Stimulated activated CD8-positive, alpha-beta memory T cell treated with anti-CD3 and anti-CD28 coated beads, Interleukin-4, amount 100 ng/mL, for 4 hours (primary cell): ENCODE measurements at places on chromosomes 5 and 9.

DNA sequence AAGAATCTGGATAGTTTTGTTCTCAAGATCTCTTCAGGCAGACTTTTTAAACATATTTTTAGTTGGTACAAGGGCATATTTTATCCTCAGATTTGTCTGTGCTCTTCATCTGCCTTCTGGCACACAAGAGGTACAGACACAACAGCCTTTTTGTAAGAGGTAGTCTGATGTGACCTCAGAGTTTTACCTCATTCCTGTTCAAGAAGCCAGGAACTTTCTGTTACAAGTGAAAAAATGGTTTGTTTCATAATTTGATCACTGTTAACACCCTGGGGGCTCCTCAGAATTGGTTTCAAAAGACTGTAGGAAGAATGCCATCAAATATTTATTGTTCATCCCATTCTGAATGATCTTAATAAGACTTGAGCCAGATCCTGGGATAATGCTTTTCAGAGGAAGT lies 136.7 kb downstream of the PRKACG start:
- DNase-seq: no peak

- DNase-seq: peak; percentile 24
These were observed 1.1 kb downstream of the LARP1 start for GRCh38 chr5:154756009-154756867.

- no peak for DNase-seq
These were observed 330.1 kb downstream of the ADAMTS6 start for GRCh38 chr5:65151614-65152013.

GRCh38 chr5:107980923-107981692 lies 310.4 kb upstream of the EFNA5 start:
- no peak for DNase-seq

- DNase-seq: no peak
These were observed 478 bp upstream of the SETD9 start for GRCh38 chr5:56908942-56909293.

DNA sequence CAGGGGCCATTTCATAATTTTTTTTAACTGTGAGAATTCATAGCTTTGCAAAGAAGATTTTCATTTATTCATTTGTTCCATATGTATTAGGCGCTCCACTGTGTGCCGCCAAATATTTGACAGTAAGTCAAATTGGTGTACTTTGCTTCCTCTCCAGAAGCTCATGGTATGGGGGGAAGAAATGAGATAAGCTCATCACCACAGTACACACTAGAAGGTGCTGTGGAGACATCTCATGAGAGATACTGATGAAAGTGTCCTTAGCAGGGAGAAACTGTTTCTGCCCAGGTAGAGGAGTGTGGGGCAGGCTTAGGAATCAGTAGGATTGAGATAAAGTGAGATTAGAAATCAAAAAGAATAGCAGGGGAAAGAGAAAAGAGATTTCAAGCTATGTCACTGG lies 136.2 kb downstream of the CDH6 start:
- DNase-seq: no peak

DNA sequence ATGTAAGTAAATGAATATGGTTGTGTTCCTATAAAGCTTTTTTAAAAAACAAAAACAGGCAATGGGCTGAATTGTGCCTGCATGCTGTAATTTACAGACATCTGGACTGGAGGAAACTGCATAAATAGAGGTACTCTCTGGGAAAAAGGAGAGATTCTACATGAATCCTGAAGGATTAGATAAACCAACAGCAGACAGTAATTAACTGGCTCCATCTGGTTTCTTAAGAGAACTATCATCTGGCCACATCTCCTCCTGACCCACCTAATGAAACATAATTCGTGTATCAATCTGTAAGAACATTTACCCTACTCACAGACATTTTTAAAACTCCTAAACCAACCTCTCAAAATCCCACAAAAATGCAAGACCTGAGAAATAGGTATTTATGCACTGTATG lies 528.1 kb upstream of the ST8SIA4 start:
- DNase-seq: no peak

- no peak for DNase-seq
These were observed 89.2 kb upstream of the PRLR start for GRCh38 chr5:35319333-35320002.

- no peak for DNase-seq
These were observed 3.7 kb upstream of the WDR31 start for GRCh38 chr9:113343732-113344231.
